ENCODE measurements at places on chromosomes 3 and 15.

DNA sequence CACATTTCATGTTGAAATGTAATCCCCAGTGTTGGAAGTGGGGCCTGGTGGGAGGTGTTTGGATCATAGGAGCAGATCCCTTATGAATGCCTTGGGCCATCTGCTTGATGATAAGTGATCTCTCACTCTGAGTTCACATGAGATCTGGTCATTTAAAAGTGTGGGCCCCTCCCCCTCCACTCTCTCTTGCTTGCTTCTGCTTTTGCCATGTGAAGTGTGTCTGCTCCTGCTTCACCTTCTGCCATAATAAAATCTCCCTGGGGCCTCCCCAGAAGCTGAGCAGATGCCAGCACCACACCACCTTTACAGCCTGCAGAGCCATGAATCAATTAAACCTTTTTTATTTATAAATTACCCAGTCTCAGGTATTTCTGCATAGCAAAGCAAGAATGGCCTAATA, 14.2 kb upstream of the CD200R1L start:
- peaks cover 9% of the 10 kb centered on the region for H3K4me1 ChIP-seq
- H3K27ac ChIP-seq = no peak overlapping the region
- H3K4me3 ChIP-seq = no peak overlapping the region
- H3K36me3 ChIP-seq = no peaks in the 10 kb centered on the region

- no peaks in the 10 kb centered on the region for H3K36me3 ChIP-seq
- H3K27me3 ChIP-seq = no peaks in the 10 kb centered on the region
- H3K27ac ChIP-seq = no peak overlapping the region
- no peak for DNase-seq
- no peaks in the 10 kb centered on the region for H3K4me1 ChIP-seq
Measured at GRCh38 chr3:160773722-160774121, 17.7 kb downstream of the PPM1L start.

DNA sequence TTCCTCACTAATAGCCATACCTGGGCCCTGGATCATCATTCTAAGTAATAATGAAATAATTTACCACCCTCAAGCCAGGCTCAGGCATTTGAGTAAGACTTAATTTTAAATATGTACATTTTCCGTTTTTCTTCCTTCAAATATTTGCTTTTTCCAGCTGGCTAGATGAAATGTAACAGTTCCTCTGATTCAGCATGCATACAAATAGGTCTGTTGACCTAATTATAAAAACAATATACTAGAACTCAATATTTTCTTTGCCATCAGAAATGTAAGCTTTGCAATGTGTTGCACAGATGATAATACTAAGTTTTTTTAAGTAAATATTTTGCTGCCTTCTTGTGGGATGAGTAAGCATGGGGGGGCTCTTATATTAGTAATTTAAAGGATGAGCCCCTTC, 91.6 kb downstream of the FEZF2 start:
- no peak for DNase-seq
- peaks cover 4% of the 10 kb centered on the region for H3K4me1 ChIP-seq
- H3K27ac ChIP-seq = no peak overlapping the region
- H3K36me3 ChIP-seq = no peaks in the 10 kb centered on the region
- H3K4me3 ChIP-seq = no peak overlapping the region

GRCh38 chr3:6099458-6100075, 761.3 kb upstream of the GRM7 start:
- no peak for DNase-seq
- no peaks in the 10 kb centered on the region for H3K4me1 ChIP-seq
- no peak overlapping the region for H3K27ac ChIP-seq
- H3K4me3 ChIP-seq = no peak overlapping the region
- no peaks in the 10 kb centered on the region for H3K36me3 ChIP-seq

DNA sequence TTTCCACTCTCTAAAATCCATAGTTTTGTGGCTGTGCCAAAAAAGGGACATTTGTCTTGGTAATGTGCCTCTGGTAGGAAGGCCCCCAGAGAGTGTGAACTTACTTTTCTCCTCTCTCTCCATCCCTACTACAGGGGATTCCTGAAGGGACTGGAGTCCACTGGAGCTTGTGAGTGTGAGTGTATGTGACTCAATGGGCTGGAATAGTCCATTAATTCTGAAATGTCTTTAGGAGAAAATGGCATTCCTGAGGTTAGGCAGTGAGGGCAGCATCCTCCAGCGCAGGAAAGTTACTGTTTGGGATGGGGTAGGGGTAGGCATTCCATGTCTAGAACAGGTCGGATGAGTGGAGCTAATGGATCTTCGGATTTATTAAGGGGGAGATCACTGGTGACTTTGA, 59.8 kb upstream of the CACNA2D3 start:
- H3K4me3 ChIP-seq = no peak overlapping the region
- no peaks in the 10 kb centered on the region for H3K27me3 ChIP-seq
- H3K36me3 ChIP-seq = no peaks in the 10 kb centered on the region
- DNase-seq = no peak
- no peaks in the 10 kb centered on the region for H3K4me1 ChIP-seq

Measured in Karpas-422 (cell line).